ENCODE measurements at places on chromosomes 12 and 14. TPM values are rescaled to one million over a fixed set of nuclear protein-coding genes. Genes with fewer than 3 reads are reported as not detected.

- no peaks in the 10 kb centered on the region for H3K36me3 ChIP-seq
- H3K27ac ChIP-seq = no peak overlapping the region
- no peaks in the 10 kb centered on the region for H3K27me3 ChIP-seq
- peaks cover 5% of the 10 kb centered on the region for H3K4me1 ChIP-seq
These were observed 397 bp downstream of the SERPINA1 start for GRCh38 chr14:94388027-94388383.

GRCh38 chr12:124094188-124094587 is 121.2 kb downstream of the ZNF664 start:
- no peak overlapping the region for H3K27ac ChIP-seq
- H3K4me1 ChIP-seq = peaks cover 11% of the 10 kb centered on the region
- DNase-seq = no peak
- H3K36me3 ChIP-seq = no peaks in the 10 kb centered on the region
- H3K27me3 ChIP-seq = no peaks in the 10 kb centered on the region

GRCh38 chr12:96980991-96981414 is 73.9 kb downstream of the NEDD1 start:
- H3K36me3 ChIP-seq = no peaks in the 10 kb centered on the region
- no peak overlapping the region for H3K27ac ChIP-seq
- H3K4me1 ChIP-seq = peaks cover 3% of the 10 kb centered on the region
- H3K27me3 ChIP-seq = no peaks in the 10 kb centered on the region

GRCh38 chr14:61502459-61503093 is 181.2 kb downstream of the PRKCH start:
- no peak overlapping the region for H3K4me3 ChIP-seq
- H3K4me1 ChIP-seq = peaks cover 8% of the 10 kb centered on the region
- no peaks in the 10 kb centered on the region for H3K27me3 ChIP-seq
- no peak for DNase-seq

DNA sequence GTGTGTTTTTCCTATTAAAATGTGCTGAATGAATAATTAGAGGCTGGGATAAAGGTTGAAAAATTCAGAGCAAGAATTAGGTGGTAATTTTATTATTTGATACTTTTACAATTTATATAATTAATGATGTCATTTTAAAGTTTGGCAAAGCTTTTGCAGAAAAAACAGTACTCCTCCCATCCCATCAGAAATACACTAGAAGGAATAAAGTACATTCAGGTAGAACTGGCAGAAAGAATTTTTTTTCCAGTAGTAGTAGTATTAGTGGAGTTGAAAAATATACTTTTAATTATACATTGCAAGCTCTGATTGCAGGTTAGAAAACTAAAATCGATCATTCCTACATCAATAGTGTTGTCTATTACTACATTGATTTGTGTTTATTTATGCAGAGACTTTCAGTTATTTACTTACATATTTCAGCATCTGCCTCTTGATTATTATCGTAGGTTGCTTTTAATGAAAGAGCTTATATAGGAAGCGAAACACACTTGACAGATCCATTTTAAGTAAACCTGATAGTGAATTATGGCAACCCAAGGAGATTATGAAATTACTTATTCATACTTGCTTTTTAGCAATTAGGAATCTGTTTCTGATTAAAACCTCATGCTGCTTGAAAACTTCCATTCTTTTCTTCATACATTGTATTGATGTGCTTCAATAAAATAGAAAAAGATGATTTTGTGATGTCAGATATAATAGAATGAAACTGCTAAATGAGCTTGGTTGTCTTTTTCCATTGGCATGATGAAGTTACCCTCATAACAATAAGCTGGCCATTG is 10.1 kb downstream of the FOXG1 start:
- H3K4me3 ChIP-seq = no peak overlapping the region
- H3K4me1 ChIP-seq = no peaks in the 10 kb centered on the region
- no peaks in the 10 kb centered on the region for H3K36me3 ChIP-seq
- H3K27me3 ChIP-seq = peaks cover 3% of the 10 kb centered on the region

DNA sequence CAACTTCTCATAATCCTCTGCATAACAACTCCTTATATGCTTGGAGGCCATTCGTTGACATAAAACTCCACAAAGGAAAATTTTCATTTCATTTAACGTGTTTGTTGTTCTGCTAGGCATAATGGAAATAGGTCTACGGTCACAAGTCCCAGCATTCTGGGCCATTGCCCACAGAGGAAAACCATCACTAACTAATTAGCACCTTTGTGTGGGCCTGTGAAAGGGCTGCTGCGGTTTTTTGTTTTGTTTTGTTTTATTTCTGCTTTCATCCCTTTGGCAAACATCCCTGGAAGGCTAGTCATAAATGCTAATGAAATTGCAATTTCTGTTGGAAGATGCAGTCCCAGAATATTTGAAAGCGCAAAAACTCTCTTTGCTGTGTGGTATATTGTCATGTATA is 180.3 kb downstream of the RMST start:
- no peak overlapping the region for H3K4me3 ChIP-seq
- no peaks in the 10 kb centered on the region for H3K27me3 ChIP-seq
- no peak overlapping the region for H3K27ac ChIP-seq
- H3K4me1 ChIP-seq = no peaks in the 10 kb centered on the region
- no peaks in the 10 kb centered on the region for H3K36me3 ChIP-seq

DNA sequence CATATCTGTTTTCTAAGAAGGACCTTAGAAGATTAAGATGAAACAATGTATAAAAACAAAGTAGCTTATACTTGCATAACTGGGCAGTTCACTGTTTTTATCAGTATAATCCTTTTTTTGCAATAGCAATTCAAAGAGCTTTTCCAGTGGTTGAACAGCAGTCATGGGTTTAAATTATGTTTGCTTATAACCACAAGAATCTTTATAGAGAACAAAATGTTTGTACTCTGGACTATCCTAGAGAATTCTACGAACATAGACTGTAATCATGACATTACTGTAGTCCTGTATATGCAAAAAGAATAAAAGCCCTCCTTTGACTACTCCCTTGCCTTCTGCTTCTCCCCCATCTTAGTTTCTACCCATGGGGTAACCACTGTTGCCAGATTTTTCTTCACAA is 5.7 kb downstream of the FAM177A1 start:
- no peaks in the 10 kb centered on the region for H3K27me3 ChIP-seq
- no peaks in the 10 kb centered on the region for H3K4me1 ChIP-seq
- DNase-seq = no peak
- H3K27ac ChIP-seq = no peak overlapping the region
- no peaks in the 10 kb centered on the region for H3K36me3 ChIP-seq
- no peak overlapping the region for H3K4me3 ChIP-seq

DNA sequence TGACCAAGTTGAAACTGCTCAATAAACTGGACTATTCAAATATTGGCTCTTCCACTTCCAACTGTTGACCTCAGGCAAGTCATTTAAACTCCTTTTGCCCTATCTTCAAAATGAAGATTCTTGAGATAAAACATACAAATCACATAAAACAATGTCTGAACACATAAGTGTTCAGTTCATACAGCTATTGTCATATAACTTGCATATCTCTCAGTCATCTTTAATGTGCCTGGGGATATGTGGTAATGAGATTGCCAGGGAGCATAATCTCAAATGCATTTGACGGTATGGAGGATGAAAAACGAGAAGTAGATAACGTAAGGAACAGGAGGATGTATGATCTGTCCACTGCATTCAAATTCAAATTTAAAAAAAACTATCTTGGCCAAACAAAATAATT is 237.0 kb upstream of the DIO2 start:
- H3K4me1 ChIP-seq = no peaks in the 10 kb centered on the region
- H3K36me3 ChIP-seq = no peaks in the 10 kb centered on the region
- H3K4me3 ChIP-seq = no peak overlapping the region
- no peak for DNase-seq
- H3K27me3 ChIP-seq = no peaks in the 10 kb centered on the region

DNA sequence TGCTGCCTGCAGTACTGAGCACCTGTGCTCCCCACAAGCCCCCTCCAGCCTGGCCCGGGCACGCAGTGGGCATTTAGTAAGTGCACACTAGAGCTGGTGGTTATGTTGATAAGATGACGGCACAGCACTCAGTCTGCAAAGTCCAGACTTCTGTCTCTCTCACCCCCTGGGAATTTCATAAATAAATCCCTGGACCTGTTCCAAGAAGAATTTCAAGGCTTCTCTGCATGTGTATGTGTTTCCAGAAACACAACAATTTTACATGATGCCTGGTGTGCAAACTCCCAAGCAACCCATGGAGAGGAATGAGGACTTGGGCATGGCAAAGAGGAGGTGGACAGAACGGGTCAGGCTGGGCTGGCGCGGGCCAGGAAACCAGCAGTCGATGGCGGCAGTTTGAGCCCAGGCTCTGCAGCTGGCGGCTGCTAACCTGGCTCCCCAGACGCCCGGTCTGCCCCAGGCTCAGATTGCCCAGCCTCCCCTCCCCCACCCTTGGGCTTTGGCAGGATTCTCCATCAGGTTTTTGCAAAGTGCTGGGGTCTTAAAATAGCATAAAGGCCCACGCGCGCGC is 10.4 kb upstream of the ACVR1B start:
- DNase-seq = no peak
- no peaks in the 10 kb centered on the region for H3K27me3 ChIP-seq

- H3K27ac ChIP-seq = no peak overlapping the region
- H3K4me3 ChIP-seq = no peak overlapping the region
These were observed 176.3 kb downstream of the ATP23 start for GRCh38 chr12:58117667-58118066.

GRCh38 chr12:64572241-64572640 is 38.1 kb upstream of the RASSF3 start:
- no peaks in the 10 kb centered on the region for H3K36me3 ChIP-seq
- no peak overlapping the region for H3K27ac ChIP-seq
- H3K27me3 ChIP-seq = no peaks in the 10 kb centered on the region
- peaks cover 6% of the 10 kb centered on the region for H3K4me1 ChIP-seq

- DNase-seq = no peak
- H3K4me3 ChIP-seq = no peak overlapping the region
- no peaks in the 10 kb centered on the region for H3K36me3 ChIP-seq
These were observed 415.2 kb downstream of the VRK1 start for GRCh38 chr14:97212399-97212798.

- DNase-seq = peak; percentile 11
- H3K4me3 ChIP-seq = no peak overlapping the region
- no peaks in the 10 kb centered on the region for H3K4me1 ChIP-seq
- no peaks in the 10 kb centered on the region for H3K27me3 ChIP-seq
- no peak overlapping the region for H3K27ac ChIP-seq
These were observed 3.4 kb downstream of the ACVRL1 start for GRCh38 chr12:51910691-51911090.

GRCh38 chr12:130220706-130221100 is 58.4 kb downstream of the FZD10 start:
- no peaks in the 10 kb centered on the region for H3K36me3 ChIP-seq
- no peak overlapping the region for H3K27ac ChIP-seq
- H3K4me1 ChIP-seq = no peaks in the 10 kb centered on the region
- DNase-seq = no peak
- H3K4me3 ChIP-seq = no peak overlapping the region

GRCh38 chr14:63605041-63605532 is 36.6 kb downstream of the WDR89 start:
- no peaks in the 10 kb centered on the region for H3K36me3 ChIP-seq
- no peak for DNase-seq
- H3K27me3 ChIP-seq = no peaks in the 10 kb centered on the region
- H3K27ac ChIP-seq = no peak overlapping the region
- H3K4me3 ChIP-seq = no peak overlapping the region

GRCh38 chr12:53048780-53049401 is 974 bp upstream of the TNS2 start:
- H3K4me1 ChIP-seq = peaks cover 46% of the 10 kb centered on the region
- H3K4me3 ChIP-seq = peak overlapping the region; percentile 50
- DNase-seq = peak; percentile 80
- no peaks in the 10 kb centered on the region for H3K36me3 ChIP-seq

DNA sequence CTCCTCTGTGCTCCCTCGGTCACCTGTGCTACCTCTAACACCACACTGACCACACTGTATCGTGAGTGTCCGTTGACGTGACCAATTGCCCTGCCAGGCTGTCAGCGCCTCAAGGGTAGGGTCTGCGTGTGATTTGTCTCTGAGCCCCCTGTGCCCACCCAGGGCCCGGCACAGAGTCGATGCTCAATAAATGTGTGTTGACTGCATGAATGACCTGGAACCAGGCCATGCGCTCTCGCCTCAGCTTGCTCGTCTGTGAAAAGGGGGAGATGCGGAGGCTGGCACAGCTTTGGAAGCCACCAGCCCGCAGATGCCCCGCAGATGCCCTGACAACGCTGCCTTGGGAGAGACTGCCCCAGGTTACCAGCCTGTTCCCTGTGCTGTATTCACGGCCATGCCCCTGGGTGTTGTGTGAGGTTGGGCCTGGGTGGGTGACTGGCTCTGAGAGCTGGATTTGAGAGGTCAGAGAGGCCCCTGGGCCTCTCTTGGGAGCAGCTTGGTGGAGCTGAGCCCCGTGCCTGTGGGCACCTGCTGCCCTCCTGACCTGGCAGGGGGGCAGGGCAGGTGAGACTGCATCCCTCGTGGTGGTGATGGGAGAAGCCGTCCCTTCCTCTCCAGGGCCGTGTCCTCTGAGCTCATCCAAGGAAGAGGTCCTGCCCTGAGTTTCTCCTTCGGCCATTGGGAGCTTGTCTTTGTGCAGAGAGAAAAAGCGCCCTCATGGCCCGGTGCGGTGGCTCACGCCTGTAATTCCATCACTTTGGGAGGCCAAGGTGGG is 43.2 kb downstream of the CYP46A1 start:
- DNase-seq = no peak
- H3K4me1 ChIP-seq = peaks cover 9% of the 10 kb centered on the region
- no peaks in the 10 kb centered on the region for H3K27me3 ChIP-seq
- H3K36me3 ChIP-seq = no peaks in the 10 kb centered on the region
- no peak overlapping the region for H3K4me3 ChIP-seq

DNA sequence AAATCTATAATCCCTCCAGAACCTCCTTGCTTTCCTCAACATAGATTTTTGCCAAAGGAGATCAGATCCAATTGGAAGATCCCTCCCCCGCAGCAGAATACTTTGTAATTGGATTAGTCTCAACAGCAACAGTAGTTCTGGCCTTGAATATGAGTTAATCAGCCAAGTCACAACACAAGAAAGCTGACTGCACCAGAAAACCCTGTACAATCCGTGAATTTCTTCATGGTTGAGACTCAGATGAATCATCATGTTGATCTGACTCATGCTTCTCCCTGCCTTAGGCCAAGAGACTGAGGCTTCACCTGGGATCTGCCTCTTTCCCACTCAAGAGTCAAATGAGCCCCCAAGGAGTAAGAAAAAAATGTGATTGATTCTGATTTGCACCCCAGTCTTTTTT is 3.0 kb upstream of the METTL17 start:
- no peak for DNase-seq
- no peaks in the 10 kb centered on the region for H3K36me3 ChIP-seq
- H3K27me3 ChIP-seq = no peaks in the 10 kb centered on the region
- H3K4me1 ChIP-seq = peaks cover 8% of the 10 kb centered on the region
- no peak overlapping the region for H3K4me3 ChIP-seq

GRCh38 chr12:10285919-10286318 is 21.8 kb upstream of the KLRD1 start:
- H3K27ac ChIP-seq = no peak overlapping the region
- no peaks in the 10 kb centered on the region for H3K36me3 ChIP-seq
- H3K27me3 ChIP-seq = no peaks in the 10 kb centered on the region
- H3K4me1 ChIP-seq = no peaks in the 10 kb centered on the region

The ACSS3 gene
- total RNA-seq = 46.1 TPM

The KLRD1 gene
- total RNA-seq = 1.8 TPM

The RHOJ gene
- 19.7 TPM for total RNA-seq

The PAN2 gene
- total RNA-seq = 70.0 TPM

The RNASE12 gene
- total RNA-seq = not detected

All from ovary (tissue), 10 donors.